ENCODE measurements at places on chromosomes 13 and 19. TPM values are rescaled to one million over a fixed set of nuclear protein-coding genes. Genes with fewer than 3 reads are reported as not detected.

IGSF23 gene
- total RNA-seq: not detected

ZSCAN22 gene
- total RNA-seq: 2.8 TPM

GRCh38 chr13:22175241-22175640 lies 504.4 kb downstream of the FGF9 start:
- no peak for DNase-seq

GRCh38 chr13:90049989-90050671 lies 1297.4 kb upstream of the MIR17HG start:
- no peak for DNase-seq

DNA sequence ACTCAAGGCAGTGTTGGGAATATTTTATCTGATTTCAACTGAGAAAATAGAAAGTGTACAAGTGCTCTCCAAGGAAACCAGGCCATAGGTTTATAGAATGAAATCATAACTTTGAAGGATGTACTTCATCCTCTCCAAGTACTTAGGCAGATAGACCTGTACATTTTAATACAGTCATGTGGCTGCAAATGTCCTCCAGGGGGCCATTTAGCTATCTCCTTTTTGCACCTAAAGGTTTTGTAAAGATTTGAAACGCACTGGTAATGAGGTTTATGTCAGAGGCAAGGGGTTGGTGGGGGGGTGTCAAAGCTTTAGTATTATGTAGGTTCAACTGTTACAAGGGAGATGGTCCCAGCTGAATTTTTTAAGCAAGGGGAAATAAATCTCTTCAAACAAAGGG lies 364.4 kb downstream of the DCT start:
- no peak for DNase-seq

DNA sequence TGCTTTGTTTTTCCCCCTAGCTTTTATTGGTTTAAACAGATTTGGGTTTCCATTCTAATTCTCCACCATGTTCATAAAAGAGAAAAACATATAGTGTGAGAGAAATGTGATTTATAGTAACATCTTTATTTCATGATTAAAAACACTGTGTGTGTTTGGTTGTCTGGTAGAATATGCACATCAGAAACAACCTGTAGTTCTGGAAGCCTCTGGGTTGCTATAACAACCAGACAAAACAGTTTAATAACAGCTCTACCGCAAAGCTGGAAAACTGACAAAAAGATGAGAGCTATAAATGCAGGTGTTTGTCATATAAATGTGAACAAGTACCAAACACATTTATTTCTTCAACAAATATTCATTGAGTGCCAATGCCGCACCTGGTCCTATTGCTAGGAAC lies 9.8 kb downstream of the KBTBD6 start:
- no peak for DNase-seq

GRCh38 chr13:40585911-40586471 lies 80.5 kb downstream of the FOXO1 start:
- DNase-seq: no peak

GRCh38 chr19:52739576-52739975 lies 4.7 kb upstream of the ZNF611 start:
- no peak for DNase-seq

DNA sequence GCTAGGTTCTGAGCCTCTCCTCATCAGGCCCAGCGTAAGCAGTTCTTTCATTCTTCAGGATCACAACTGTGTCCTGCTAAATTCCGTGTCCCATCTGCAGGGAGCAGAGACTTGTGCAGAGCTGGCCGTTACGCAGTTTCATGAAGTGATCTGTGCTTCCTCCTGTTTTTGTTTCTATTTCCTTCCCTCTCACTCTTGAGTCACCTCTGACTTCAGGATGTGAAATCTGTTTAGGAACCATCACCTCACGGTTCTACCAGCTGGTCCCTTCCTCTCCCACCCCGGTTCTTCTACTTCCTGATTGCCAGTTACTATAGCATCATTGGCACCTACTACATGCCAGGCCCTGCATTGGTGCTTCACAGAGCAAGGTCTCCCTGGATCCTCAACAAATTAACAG lies 8.5 kb downstream of the MAU2 start:
- no peak for DNase-seq

All from chondrocyte (in vitro differentiated cells).